ENCODE measurements at places on chromosomes 6 and 20.

DNA sequence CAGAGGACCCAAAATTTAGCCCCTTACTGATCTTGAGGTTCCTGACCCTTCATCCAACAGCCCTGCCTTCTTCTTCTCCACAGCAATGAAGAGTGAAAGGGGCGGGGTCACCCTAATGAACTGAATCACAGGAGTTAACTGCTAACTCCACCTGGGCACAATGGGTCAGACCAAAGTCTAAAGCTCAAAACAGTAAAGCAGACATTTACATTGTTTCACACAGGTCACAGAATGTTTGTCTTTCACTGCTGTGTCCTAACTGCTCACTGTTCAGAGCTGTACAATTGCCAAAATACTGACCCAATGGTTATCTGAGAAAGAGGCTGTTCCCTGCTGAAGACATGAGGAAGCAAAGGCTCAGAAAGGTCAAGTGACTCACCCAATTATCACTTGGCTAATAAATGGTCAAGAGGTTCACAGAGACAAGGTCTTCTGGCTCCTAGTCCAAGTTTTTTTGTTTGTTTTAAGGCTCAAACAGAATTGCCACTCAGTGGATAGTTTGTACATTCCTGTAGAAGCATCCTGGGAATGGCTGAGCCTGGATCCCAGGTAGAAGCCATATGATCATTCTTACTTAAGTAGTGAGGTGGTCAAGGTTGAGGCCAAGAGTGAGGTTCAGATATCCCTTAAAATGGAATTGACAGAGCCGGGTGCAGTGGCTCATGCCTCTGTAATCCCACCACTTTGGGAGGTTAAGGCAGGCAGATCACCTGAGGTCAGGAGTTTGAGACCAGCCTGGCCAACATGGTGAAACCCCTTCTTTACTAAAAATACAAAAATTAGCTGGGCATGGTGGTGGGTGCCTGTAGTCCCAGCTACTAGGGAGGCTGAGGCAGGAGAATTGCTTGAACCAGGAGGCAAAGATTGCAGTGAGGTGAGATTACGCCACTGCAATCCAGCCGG is 35.1 kb upstream of the FAM83C start:
- no peak for DNase-seq

DNA sequence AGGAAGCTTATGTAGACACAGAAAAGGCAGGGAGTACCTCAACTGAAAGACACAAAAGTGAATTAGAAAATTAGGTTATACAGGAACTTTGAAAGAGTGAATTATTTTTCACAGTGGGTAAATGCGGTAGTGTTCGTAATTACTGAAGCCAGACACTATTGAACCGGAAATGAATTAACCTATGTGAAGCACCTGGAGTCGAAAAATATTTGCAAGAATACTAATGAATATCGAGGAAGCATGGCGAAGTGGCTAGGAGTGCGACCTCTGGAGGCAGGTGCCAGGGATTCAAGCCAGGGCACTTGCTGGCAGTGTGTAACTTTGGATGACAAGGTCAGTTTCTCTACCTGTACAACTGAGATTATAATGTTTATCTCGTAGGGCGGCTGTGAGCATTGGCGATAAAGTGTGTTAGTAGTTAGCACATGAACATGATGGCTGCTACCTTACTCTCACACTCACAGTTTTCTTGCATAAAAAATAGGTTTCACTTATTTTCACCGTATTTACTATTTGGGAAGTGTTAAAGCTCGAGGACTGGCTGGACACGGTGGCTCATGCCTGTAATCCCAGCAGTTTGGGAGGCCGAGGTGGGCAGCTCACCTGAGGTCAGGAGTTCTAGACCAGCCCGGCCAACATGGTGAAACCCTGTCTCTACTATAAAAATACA is 567 bp upstream of the SLC18B1 start:
- DNase-seq: peak; percentile 32

GRCh38 chr6:37134396-37135191 is 35.4 kb upstream of the PIM1 start:
- DNase-seq: peak; percentile 65

DNA sequence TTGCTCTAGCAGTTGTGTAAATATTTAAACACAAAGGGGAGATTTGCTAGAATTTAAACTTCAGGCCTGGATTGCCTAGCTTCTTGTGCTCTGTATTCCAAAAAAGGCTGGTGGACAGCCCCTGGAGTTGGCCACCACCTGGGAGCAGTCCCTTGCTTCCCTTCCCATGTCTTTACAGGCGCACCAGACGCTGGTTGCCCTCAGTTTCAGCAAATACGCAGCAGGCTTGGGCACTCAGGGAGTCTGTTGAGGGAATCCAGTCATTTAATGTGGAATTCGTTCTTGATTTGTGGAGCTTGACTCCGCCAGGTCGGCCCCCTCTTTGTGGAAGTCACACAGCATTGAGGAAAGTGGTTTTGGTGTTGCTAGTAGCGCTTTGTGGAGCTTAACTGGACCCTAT is 156.8 kb downstream of the DTNBP1 start:
- DNase-seq: no peak

DNA sequence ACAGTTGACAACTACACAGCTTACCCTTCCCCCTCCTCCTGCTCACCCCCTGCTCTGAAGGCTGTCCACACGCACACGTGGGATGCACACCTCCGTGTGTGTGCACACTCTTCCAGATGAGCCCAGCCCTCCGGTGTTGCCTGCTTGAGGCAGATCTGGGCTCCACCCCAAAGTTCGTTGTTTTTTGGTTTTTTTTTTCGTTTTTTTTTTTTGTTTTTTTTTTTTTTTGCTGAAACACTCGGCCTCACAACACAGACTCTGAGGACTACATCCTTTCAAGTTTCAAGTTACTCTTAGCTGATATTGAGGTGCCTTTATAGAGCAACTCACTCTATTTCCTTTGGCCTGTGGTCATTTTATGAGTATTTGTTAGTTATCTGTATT is 88.2 kb downstream of the RREB1 start:
- no peak for DNase-seq

GRCh38 chr20:62196286-62196685 is 13.5 kb downstream of the MTG2 start:
- DNase-seq: no peak

DNA sequence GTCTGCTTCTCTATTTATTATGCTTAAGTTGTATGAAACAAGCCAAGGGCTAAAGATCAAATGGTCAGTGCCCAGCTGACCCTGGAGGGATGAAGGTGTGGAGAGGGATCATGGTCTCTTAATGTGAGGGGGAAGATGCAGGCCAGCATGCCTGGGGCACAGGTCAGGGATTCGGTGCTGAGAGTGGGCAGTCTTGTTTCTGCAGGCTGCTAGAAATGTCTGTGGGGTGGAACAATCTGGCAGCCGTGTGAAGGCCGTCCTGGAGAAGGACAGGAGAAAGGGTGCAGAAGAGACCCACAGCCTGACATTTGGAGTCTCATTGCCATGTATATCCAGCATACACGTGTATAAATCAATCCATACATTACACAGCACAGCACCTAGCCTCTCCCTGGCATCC is 258.3 kb upstream of the MOCS1 start:
- no peak for DNase-seq

- DNase-seq: no peak
Measured at GRCh38 chr6:4521070-4521469, 255.1 kb upstream of the CDYL start.
